Fibroblast of mammary gland (primary cell): ENCODE measurements at places on chromosomes 12 and 14.
A peak's percentile ranks its signal among the peaks of the same experiment; 100 is the strongest.

- no peak for DNase-seq
Measured at GRCh38 chr12:94271351-94271750, 123.0 kb downstream of the PLXNC1 start.

DNA sequence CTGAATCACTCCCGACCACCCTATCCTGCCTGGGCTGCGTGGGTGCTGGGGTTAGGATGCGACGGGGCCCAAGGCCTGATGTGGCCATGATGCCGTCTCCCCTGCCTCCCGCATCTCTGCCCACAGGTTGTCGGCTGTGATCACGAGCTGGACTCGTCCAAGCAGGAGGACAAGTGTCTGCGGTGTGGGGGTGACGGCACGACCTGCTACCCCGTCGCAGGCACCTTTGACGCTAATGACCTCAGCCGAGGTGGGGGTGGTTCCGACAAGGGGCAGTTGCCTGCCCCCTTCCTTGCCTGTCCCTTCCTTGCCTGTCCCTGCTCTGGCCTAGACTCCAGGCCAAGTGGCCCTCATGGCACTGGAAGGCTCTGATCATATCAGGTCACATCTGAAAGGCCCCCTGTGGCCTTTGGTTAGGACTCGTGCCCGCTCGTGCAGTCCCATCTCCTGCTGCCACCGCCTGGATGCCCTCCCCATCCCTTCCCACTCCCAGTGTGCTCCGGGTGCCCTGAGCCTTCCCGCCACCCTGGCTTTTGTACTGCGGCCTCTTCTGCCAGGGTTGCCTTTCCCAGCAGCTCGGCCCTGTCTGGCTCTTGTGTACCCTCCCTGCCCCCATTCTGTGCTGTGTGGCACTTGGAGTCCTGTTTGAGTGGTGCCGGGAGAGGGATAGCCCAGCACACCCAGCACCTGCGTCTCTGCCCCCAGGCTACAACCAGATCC, 13.6 kb downstream of the PAPLN start:
- DNase-seq = no peak

- DNase-seq = peak; percentile 67
Measured at GRCh38 chr12:51028126-51028812, 2.1 kb upstream of the SLC11A2 start.

DNA sequence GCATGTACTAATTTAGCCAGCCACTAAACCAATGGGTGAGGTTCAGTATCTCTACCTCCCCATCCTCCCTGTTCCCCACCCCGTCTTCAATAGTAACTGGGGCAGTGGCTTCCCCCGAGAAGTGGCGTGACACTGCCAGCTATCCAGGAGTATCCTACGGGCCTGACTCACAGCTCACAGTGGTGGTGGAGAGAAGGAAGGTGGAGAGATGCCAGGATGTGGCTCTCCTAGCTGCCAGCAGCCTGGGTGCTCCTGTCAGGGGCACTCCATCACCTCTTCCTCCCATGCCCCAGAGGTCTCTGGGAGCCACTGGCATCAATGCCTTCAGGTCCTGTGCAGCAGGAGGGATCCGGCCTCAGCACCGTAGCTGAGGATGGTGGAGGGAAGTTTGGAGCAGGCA, 49.0 kb downstream of the TSPAN11 start:
- no peak for DNase-seq

DNA sequence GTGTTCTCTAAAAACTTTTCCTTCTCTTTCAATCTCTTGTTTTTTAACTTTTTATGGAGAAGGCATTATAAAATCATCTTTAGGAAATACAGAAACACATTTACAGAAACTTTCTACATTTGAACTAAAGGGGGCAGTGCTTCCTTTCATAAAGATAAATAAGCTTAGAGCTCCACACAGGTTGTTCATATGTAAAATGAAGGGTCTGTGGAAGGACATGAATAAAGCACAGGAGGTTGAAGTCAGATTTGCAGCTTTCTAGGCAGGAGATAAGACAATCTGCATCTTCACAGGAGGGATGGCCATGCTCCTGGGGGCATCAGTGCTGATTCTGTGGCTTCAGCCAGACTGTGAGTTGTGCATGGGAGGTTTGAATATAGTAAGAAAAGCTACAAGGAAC, 426.0 kb downstream of the DAD1 start:
- DNase-seq = peak; percentile 5
